ENCODE measurements at places on chromosomes 4 and X. TPM values are rescaled to one million over a fixed set of nuclear protein-coding genes. Genes with fewer than 3 reads are reported as not detected.

Gene DIAPH2
- total RNA-seq = 30.8 TPM

Gene ABLIM2
- 6.6 TPM for total RNA-seq

Gene IDS
- 35.0 TPM for total RNA-seq

Gene TKTL2
- total RNA-seq = not detected

Gene MFAP3L
- total RNA-seq = 0.16 TPM

Gene TREX2
- total RNA-seq = 2.1 TPM

Gene GC
- total RNA-seq = not detected

Gene HS6ST2
- 0.13 TPM for total RNA-seq

Gene COL25A1
- 0.16 TPM for total RNA-seq

Gene DCAF12L1
- 0.13 TPM for total RNA-seq

Gene SERTM2
- not detected for total RNA-seq

Gene STATH
- not detected for total RNA-seq

Gene PDCL2
- not detected for total RNA-seq

Gene NWD2
- total RNA-seq = not detected

Gene ALG13
- 28.8 TPM for total RNA-seq

Gene TMEM35A
- 0.16 TPM for total RNA-seq

Gene DLG3
- 0.32 TPM for total RNA-seq

Gene LDB2
- 114 TPM for total RNA-seq

Gene SYN1
- total RNA-seq = under 0.01 TPM

Gene PABPC1L2A
- not detected for total RNA-seq

Gene DNAAF6
- not detected for total RNA-seq

Gene C4orf46
- 7.1 TPM for total RNA-seq
